ENCODE measurements at places on chromosomes 5 and 9.

DNA sequence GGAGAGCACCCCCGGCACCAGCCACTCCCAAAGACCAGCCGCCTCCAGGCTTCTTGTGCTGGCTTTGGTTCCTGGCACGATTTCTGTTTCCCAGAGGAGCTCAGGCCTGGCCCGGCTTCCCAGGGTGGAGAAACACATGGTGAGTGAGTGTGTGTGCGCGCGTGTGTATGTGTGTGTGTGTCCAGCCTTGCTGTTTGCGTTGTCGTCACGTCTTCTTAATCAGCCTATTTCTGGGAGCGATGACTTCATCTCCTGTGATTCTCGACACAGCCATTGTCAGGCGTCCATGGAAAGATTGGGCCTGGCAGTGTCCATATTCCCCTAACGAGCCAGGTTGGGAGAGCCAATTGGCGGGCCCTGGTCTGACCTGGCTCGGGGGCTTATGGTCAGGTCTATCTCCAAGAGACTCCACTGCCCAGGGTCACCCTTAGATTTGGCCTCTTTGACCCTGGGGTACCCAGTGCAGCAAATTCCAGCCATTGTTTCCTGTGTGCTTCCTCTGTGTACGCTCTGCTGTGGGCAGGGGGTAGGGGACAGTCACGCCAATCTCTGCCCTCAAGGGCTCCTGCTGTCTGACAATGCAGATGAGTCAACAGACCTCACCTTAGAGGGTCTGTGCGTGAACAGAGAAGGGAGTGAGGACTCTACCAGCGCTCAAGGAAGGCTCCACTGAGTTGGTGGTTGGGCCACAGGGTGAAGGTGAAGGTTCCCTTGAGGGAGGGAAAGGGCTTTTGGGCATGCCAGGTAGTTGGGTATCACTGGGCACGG is 73.8 kb downstream of the DAB2IP start:
- DNase-seq: peak; percentile 28

DNA sequence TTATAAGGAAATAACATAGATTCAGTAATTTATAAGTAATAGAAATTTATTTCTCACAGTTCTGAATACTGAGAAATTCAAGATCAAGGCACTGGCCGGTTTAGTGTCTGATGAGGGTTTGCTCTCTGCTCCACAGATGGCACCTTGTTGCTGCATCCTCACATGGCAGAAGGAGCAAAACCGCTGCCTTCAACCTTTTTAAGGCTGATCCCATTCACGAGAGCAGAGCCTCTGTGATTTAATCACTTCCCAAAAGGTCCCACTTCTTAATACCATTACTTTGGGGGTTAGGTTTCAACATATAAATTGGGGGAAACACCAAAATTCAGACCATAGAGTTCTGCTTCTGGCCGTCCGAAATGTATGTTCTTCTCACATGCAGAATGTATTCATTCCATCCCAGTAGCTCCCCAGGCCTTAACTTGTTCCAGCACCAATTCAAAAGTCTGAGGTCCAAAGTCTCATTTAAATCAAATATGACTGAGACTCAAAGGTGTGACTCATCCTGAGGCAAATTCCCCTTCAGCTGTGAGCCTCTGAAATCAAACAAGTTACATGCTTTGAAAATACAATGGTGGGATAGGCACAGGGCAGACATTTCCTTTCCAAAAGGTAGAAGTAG is 30.6 kb downstream of the BAAT start:
- no peak for DNase-seq

DNA sequence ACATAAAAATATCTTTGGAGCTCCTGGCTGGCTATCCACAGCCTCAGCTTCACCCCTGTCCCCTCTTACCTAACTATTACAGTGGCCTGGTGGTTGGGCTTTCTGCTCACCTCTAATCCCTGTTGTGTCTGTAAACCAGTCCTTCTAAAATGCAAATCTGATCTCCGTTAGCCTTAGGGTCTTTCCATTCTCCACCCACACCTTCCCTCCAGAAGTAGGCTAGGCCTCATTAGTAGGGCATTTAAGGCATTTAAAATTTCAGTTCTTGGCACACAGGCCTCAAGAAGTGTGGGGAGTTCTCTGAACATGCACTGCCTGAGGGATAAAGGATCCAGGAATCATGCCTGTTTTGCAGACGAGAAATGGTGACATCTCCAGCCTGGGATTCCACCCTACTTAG is 26.4 kb upstream of the STC2 start:
- no peak for DNase-seq

GRCh38 chr5:15566789-15567188 is 66.8 kb downstream of the FBXL7 start:
- DNase-seq: no peak

- DNase-seq: peak; percentile 71
Measured at GRCh38 chr9:83981126-83981871, 694 bp downstream of the RMI1 start.

- no peak for DNase-seq
Measured at GRCh38 chr9:114919611-114920010, 10.8 kb downstream of the TNFSF8 start.

DNA sequence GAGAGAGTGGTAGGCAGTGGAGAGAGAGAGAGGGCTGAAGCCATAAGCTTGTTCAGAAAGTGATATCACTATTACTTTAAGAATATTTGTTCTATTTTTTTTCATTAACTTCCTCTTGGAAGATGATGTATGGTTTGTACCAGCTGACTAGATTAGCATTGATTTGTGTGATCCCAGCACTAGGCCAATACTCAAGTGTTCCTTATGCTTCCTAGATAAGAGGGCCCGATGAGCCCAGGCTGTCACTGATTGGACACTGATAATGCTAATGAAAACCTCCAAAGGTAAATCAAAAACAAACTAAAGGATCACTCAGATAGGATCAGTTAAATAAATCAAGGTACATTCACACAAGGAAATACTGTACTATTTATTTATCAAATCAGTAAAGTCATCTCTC is 52.7 kb upstream of the OTULINL start:
- DNase-seq: no peak

DNA sequence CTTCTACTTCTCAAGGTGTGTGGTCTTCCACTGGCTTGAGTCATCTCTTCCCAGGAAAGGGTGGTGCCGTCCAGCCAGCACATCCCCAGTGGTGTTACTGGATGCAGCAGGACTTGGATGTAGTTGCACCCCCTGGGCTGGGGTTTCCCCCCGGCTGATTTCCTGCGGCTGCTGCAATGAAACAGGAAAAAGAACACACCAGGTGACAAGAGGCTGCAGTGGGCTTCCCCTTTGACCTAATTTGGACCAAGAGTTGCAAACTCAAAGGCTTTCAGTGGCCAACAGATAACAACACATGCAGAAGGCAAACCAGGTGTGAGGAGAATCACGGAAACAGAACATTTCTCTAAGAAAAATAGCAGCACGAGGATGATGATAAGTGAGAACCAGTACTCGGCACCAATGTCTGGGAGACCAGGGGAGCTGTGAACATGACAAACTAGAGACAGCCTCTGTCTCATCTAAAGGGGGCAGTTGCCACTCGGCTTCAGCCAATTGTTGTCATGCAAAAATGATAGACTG is 83.7 kb downstream of the PDE6A start:
- DNase-seq: no peak

- no peak for DNase-seq
Measured at GRCh38 chr5:173538654-173539053, 77.8 kb downstream of the BOD1 start.

DNA sequence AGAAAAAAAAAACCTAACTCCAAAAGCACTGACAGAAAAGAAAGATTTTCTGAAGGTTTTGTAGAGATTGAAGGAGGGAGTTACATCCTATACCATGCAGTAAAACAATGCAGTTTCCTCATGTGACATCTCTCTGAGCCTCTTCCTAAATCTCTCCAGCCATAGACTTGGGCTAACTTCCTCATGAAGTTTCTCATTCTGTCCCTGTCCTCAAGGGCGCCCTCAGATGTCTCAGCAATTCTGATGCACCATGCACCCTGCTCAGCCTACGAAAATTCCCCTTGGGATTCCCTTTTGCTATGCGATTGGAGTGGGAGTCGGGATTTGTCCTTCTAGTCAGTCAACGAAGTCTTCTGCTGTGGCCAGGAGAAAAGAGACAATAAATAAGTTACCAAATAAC is 68.9 kb downstream of the FAT2 start:
- DNase-seq: no peak

GRCh38 chr9:124122813-124123462 is 111.4 kb downstream of the LHX2 start:
- no peak for DNase-seq

- DNase-seq: peak; percentile 20
Measured at GRCh38 chr5:93791518-93791972, 50.1 kb upstream of the POU5F2 start.

- peak; percentile 0 for DNase-seq
Measured at GRCh38 chr5:11797132-11797531, 107.1 kb downstream of the CTNND2 start.

DNA sequence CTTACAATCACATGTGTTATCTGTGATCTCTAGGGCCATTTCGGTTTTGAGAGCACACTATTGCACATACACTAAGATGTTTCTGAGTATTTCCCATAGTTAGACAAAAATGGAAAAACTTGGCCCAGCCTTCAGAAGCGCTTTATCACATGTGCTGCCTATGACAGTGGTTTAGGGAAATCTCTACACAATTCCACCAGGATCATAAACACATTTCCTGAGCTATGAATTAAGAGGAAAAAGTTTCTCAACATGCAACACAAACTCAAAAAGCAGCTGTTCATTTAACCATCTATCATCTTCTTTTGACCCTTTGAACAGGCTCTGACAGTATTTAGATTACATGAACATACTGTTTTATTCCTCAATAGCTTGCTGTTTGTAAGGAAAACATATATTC is 15.1 kb downstream of the FGF1 start:
- no peak for DNase-seq

GRCh38 chr5:125042261-125042890 is 295.9 kb upstream of the ZNF608 start:
- no peak for DNase-seq

DNA sequence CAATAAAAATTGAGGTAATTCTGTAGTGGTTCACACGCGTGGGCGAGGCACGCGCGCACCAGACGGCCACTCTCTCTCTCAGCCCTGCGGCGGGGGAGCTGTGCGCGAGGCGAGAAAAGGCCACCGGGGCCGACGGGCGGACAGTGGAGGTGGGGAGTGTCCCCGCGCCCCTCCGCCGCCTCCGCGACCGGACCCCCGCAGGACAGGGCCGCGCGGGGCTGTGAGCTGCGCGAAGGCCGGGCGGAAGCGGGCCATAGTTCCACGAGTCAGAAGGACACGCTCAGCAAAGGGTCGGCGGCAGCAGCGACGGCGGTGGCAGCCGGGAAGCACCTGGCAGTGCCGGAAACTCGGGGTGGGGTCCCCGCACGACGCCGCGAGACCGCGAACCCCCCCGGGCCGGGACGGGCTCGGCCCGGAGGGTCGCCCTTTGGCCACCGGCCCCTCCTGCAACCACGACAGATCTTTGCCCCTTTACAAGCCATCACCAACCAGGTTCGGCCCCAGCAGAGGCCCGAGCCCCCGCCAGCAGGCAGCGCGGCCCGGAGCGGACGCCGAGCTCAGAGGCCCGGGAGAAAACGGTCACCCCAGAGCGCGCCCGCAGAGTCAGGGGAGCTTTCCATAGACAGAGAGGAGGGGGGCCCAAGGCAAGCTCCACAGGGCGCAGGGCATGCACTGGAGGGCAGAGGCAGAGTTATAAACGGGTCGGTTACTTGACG is 60.9 kb downstream of the ZNF354C start:
- no peak for DNase-seq

DNA sequence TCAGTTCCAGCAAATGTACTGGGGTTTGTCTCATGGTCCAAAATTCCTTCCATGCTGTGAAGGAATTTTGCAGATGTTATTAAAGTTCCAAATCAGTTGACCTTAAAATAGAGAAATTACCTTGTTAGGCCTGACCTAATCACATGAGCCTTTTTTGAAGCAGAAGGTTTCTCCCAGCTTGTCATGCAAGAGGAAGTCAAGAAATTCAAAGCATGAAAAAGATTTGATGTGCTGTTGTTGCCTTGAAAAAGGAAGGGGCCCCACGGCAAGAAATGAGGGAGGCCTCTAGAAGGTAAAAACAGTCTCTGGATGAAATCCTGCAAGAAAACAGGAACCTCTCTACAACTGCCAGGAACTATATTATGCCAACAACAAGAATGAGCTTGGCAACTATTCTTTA is 24.2 kb upstream of the HAPLN1 start:
- DNase-seq: no peak

GRCh38 chr5:42306287-42306686 is 117.0 kb upstream of the GHR start:
- no peak for DNase-seq

DNA sequence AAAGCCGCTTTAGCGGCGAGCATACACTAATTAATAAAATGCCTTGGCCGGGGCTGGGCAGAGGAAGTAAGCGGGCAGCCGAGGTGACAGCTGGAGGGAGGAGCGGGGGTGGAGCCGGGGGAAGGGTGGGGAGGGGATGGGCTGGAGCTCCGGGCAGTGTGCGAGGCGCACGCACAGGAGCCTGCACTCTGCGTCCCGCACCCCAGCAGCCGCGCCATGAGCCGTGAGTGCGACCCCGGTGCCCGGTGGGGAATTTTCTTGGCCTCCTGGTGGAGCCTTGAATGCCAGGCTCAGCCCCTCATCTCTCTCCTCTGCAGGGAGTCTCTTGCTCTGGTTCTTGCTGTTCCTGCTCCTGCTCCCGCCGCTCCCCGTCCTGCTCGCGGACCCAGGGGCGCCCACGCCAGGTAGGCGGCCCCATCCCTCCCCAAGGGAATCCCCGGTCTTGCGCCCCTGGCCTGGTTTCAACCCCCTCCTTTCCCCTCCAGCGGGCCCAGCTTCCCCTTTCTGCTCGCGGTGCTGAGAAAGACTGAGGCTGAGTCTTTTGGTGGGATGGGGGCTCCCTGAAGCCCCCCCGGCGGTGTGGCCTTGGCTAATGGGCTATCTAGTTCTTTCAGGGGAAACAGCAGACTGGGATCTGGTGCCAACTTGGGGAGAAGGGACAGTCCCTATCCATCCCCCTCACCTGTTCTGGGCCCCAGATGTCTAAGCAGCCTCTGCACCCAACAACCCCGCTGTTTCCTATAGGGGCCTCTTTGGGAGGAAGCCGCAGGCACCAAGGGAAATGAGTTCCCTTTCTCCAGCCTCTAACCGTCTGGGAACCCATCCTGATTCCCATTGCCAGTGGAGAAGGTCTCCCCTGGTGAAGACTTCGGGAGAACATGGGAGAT is at the start of gene PTGS1:
Gene PTGS1, plus strand, starts transcription at position 156 of the 887 bp plus-strand sequence. Its CDS starts 61 bp downstream, at position 217.
- DNase-seq: no peak

DNA sequence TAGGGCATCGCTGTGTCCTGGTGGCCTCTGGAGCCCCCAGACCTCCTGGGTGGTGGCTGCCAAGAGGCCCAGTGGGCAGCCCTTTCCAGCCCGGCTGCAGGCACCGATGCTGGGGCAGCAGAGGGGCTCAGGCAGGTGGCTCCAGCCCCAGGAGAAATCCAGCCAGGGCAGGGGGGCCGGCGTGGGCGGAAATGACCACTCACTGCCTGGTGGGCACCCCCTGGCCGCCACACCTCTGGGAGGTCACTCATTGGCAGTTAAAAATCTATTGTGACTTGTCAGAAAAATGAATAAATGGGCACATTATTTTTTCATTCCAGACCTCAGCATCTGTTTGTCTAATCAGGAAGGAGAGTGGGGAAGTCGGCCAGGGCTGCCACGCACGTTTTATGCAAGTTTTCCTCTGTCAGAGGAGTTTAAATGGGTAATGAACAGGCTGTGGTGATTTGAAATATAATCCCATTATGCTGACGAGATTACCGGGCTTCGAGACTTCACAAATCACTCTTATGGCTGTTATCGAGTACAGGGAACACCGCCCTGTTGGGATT is 171.9 kb downstream of the GAPVD1 start:
- peak; percentile 67 for DNase-seq

- no peak for DNase-seq
Measured at GRCh38 chr5:79256563-79256962, 20.6 kb downstream of the JMY start.

Measured in A673 (cell line).